ENCODE measurements at places on chromosomes 6 and 20.

GRCh38 chr6:85077098-85077497, 312.7 kb upstream of the TBX18 start:
- DNase-seq: no peak

- no peak for DNase-seq
Measured at GRCh38 chr20:43900496-43900895, 14.2 kb upstream of the TOX2 start.

DNA sequence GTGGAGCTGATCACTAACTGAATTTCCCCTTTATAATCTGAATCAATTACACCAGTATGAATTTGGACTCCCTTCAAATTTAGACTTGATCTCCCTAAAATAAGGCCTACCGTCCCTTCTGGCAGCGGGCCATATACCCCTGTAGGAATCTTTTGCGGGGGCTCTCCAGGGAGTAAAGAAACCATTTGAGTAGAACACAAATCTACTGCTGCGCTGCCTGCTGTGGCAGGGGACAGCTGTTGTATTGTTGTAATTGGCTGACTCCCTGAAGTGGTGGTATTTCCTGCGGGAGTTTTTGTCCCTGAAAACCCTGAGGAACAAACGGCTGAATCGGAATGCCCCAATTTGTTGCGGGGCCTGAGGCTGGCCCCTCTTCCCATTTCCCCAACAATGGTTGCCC, 16.0 kb upstream of the PTCRA start:
- no peak for DNase-seq

DNA sequence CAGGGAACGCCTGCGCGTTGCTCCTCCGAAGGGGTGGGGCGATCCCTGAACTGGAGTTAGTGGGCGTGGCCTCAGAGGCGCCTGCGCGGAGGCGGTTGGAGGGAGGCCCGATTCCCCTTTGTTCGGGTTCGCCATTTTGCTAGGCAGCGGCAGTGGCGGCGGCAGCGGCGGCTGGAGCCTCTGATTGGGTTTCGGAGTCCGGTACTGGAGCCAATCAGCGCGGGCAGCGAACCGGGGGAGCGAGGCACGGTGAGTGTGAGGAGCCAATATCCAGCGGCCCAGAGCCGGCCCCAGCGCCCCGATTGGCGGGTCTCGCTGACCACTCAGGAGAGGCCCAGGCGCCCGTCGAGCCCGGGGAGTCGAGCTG, at the start of gene NFYA:
Gene NFYA, plus strand, starts transcription at position 139 of the 367 bp plus-strand sequence. CDS start 6,116 bp downstream, outside the sequence.
- no peak for DNase-seq
